ENCODE measurements at places on chromosomes 5 and 9. TPM values are rescaled to one million over a fixed set of nuclear protein-coding genes. Genes with fewer than 3 reads are reported as not detected.

Gene PRKAA1
- total RNA-seq = 73.4 TPM

Gene SHLD3
- total RNA-seq = 2.8 TPM

Gene FLT4
- not detected for total RNA-seq

Gene CNTNAP3B
- 16.6 TPM for total RNA-seq

Gene TSSK1B
- total RNA-seq = 3.8 TPM

Gene ESM1
- total RNA-seq = not detected

Gene SEMA4D
- total RNA-seq = 2.3 TPM

Gene SPINK6
- total RNA-seq = 4.8 TPM

Gene QSOX2
- total RNA-seq = 21.3 TPM

Gene DMRT2
- total RNA-seq = not detected

Gene RASGRF2
- 2.0 TPM for total RNA-seq

Gene KIF12
- 2.3 TPM for total RNA-seq

- peak; percentile 53 for DNase-seq
Measured at GRCh38 chr9:99030092-99030511, 74.8 kb upstream of the TGFBR1 start.

DNA sequence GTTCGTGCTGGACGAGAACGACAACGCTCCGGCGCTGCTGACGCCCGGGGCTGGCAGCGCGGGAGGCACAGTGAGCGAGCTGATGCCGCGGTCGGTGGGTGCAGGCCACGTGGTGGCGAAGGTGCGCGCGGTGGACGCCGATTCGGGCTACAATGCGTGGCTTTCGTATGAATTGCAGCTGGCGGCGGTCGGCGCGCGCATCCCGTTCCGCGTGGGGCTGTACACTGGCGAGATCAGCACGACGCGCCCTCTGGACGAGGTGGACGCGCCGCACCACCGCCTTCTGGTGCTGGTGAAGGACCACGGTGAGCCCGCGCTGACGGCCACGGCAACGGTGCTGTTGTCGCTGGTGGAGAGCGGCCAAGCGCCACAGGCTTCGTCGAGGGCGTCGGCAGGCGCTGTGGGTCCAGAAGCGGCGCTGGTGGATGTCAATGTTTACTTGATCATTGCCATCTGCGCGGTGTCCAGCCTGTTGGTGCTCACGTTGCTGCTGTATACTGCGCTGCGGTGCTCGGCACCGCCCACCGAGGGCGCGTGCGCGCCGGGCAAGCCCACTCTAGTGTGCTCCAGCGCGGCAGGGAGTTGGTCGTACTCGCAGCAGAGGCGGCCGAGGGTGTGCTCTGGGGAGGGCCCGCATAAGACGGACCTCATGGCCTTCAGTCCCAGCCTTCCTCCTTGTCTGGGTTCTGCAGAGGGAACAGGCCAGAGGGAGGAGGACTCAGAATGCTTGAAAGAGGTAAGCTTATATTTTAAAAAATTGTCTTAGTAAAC is 2.2 kb downstream of the PCDHA13 start:
- no peak for DNase-seq

- DNase-seq = no peak
Measured at GRCh38 chr5:17204133-17204489, 13.3 kb upstream of the BASP1 start.

DNA sequence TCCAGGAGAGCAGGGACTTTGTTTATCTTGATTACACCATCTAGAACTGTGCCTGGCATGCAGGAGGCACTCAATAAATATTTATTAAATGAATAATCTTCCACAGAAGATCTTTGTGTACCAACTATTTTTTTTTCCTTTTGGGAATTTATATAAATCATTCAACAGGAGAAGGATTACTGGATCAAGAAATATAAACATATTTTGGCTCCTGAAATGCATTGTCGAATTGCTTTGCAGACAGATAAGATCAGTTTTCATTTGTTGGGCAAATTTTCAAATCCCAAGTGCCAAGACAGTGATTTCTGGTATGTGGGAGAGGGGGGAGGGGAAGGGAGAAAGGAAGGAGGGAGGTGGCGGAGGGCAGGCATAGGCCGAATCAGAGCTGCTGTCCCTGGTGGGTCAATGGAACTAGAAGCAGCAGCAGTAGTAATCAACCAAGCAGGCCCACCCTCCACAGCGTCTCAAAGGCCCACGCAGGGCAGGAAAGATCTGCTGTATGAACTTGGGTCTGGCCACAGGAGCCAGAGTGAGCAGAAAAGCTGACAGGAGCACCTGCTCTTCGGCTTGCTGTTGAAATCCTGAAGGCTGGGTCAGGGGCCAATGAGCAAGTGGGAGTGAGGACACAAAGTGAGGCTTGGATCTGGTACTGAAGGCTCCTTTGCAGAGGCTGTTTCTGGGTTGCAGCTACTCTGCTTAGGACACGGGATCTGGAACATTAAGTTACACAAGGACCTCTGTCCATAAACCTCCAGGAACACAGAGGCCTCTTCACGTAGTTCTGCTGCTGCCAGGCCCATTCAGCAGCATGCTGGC is 15.8 kb upstream of the TRAF1 start:
- DNase-seq = no peak

GRCh38 chr9:6771722-6772121 is 13.9 kb downstream of the KDM4C start:
- DNase-seq = no peak

- DNase-seq = no peak
Measured at GRCh38 chr9:123344192-123344949, 11.6 kb upstream of the CRB2 start.

- DNase-seq = peak; percentile 81
Measured at GRCh38 chr9:136576269-136576626, 30.4 kb upstream of the NOTCH1 start.

GRCh38 chr9:126293522-126293889 is 33.1 kb upstream of the MVB12B start:
- DNase-seq = no peak

GRCh38 chr9:128213746-128214497 is 10.7 kb downstream of the DNM1 start:
- DNase-seq = no peak

GRCh38 chr9:124495126-124496074 is 11.8 kb downstream of the NR5A1 start:
- no peak for DNase-seq

GRCh38 chr5:169703813-169704212 is 66.7 kb downstream of the DOCK2 start:
- no peak for DNase-seq

DNA sequence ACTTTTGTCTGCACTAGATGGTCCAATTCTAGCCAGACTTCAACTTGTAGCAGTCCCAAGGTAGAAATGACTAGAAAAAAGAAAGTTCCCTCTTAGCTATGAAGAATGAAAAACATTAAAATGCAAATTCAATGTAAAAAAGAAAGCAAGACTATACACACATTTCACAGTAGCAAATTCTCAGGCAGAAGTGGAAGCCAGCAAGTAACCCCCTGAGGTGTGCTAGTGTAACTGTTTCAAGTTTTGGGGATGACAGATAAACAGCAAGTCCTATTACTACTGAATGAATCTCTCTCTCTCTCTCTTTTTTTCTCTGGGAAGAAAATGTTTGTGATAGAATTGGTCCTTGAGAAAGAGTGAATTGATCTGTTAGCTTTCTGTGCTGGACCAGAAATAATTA is 185.6 kb downstream of the EFNA5 start:
- no peak for DNase-seq

DNA sequence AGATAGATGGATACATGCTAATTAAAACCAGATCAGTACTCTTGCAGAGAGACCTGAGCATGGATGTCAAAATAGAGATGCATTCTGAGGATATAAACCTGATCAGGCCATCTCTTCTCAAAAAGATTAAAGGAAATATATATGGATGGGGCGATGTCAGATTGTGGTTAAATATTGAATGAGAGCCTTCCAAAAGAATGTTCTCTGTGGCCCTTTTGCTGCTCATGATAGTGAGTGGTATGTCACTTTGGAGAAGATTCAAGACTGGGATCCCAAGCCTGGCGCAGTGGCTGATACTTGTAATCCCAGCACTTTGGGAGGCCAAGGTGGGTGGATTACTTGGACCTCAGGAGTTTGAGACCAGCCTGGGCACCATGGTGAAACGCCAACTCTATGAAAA is 20.5 kb downstream of the ZNF131 start:
- DNase-seq = no peak

- no peak for DNase-seq
Measured at GRCh38 chr5:57302643-57303042, 128.8 kb downstream of the GPBP1 start.

GRCh38 chr9:122071715-122072114 is 21.4 kb downstream of the TTLL11 start:
- DNase-seq = no peak

DNA sequence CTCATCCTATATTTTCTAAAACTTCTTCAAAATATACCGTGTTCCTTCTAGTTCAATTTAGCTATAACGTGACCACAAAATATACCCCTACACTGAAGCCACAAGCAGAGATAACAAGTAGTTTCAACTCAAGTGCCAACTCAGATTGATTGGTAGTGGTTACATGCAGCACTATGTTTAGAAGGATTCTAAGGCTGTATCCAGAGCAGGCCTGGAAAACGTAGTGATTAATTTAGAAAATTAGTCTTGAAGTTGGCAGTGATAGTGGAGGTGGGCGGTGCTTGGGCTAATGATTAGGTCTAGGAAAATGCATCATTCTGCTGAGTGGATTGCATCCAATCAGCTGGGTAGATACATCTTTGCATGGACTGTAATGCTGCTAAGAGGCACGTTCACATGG is 61.5 kb downstream of the MAMDC2 start:
- no peak for DNase-seq

DNA sequence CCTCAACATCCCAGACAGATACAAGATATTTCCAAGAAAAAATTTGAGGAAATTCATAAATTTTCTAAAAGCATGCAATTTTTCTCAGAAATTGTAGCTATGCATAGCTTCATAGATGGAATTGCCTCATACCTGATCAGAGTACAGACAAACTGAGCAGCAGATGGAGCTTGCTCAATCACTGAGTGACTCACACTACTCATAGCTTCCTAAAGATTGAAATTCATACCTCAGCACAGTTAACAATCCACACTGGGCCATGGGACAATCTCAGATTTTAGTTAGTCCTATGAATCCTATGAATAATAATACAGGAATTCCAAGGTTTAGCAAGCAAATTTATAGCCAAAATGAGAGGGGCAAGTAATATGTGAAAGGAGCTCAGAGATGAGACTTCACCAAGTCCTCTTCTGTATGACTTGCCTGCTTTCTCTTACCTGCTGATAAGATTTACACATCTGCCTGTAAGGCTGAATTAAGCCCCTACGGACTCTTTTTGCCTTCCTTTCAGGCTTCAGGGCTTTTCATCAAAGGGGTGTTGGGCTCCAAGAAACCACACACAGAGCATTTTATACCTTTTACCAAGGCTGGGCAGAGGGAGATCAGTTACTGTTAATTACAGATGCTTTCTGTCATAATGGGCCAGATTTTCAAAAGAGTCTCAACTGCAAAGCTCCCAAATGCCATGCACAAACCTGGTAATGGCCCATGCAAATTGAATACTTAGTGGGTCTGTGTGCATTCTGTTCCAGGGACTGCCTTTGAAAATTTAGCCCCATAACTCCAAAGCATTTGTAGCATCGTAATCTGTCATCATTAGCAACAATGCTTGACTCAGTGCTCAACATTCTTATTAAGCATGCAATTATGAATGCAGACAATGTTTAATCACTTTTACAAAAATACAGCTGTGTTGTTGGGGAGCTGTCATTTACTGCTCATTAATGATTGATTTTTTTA is 439.3 kb downstream of the DTWD2 start:
- DNase-seq = peak; percentile 79

DNA sequence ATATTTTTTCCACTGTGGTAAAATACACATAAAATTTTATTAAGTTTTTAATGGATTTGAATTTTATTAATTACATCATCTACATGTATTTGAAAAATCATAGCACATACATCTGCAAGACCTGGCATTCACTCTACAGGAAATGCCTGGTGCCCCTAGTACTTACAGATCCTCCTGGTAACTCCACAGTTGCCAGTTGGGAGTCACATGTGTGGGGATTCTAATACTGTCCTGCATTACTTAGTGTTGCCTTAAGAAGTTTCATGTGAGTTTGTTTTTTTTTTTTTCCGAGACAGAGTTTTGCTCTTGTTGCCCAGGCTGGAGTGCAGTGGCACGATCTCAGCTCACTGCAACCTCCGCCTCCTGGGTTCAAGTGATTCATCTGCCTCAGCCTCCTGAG is 18.1 kb downstream of the KDM3B start:
- DNase-seq = no peak

DNA sequence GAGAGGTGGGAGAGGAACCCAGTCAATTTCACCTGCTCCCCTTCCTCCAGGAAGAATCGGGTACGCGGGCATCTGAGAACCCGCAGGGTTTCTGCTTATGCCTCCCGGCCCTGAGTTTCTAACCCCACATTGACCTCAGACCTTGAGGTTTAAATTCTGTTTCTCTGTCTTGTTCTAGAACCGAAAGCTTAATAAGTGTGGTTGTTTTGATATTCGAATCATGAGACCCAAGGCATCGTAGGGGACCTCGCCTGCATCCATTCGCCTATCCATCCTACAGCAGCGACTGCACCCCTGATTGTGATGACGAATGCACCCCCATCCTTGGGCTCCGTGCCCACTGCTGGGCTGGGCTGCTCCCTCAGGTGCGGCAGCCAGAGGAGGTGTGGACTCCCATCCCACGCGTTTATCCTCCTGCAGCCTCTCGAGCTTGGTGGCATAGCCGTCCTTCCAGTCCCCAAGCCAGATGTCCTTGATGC is 80.8 kb upstream of the IER5L start:
- peak; percentile 33 for DNase-seq

- DNase-seq = no peak
Measured at GRCh38 chr9:14031810-14032209, 282.1 kb downstream of the NFIB start.

DNA sequence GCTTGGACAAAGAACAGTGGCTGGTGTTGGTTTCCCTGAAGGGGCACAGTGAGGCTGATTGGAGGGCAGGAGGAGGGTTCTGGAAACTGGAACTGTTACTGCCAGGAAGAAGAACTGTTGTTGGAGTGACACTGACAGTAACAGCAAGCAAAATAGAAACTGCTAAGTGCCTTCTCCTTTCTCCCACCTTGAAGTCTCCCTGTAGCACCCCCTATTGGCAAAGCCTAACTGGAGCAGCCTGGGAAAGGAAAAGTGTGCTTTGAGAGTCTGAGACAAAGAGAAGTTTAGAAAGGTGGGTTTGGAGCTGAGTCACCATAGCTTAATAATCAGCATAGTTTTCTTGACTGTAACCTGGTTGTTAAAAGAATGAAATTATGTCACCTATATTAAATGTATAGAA is 2.5 kb upstream of the TMEM174 start:
- DNase-seq = no peak

GRCh38 chr9:26955921-26956859 is at the start of gene IFT74:
Gene IFT74 (plus strand): TSS chr9:26956412. CDS start chr9:26961968, 5,556 bp downstream.
- peak; percentile 96 for DNase-seq

DNA sequence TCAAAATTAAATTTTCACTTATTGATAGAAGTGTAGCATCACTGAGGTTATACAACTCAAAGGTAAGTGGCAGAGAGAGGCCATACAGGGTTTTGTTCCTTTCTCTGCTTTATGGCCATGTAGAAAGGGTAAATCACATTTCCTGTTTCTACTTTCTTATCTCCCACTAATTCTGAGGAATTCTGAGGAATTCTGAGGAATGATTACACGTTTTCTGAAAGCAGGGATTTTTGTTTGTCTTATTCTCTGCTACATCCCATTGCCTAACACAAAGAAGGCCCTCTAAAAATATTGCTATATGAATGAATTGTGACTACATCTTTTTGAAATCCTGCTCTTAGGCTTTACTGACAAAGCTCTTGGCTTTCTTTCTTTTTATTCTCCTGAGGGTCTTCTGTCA is 516.9 kb upstream of the ZNF608 start:
- no peak for DNase-seq

GRCh38 chr9:80794197-80794596 is 895.1 kb downstream of the TLE1 start:
- DNase-seq = no peak
